Endodermal cell (in vitro differentiated cells): ENCODE measurements at places on chromosomes 12 and 14.
A peak's percentile ranks its signal among the peaks of the same experiment; 100 is the strongest.

- no peak overlapping the region for H3K4me3 ChIP-seq
- no peak overlapping the region for H3K27ac ChIP-seq
- no peaks in the 10 kb centered on the region for H3K27me3 ChIP-seq
Observed at GRCh38 chr14:31252865-31253264, 45.3 kb upstream of the HECTD1 start.

GRCh38 chr12:109716512-109717389, 3.1 kb downstream of the FAM222A start:
- H3K4me3 ChIP-seq: peak overlapping the region; percentile 79
- no peak for DNase-seq
- H3K4me1 ChIP-seq: peaks cover 24% of the 10 kb centered on the region

GRCh38 chr12:118238888-118239287, 103.0 kb downstream of the PEBP1 start:
- no peak for DNase-seq
- H3K4me3 ChIP-seq: no peak overlapping the region
- H3K27me3 ChIP-seq: no peaks in the 10 kb centered on the region

DNA sequence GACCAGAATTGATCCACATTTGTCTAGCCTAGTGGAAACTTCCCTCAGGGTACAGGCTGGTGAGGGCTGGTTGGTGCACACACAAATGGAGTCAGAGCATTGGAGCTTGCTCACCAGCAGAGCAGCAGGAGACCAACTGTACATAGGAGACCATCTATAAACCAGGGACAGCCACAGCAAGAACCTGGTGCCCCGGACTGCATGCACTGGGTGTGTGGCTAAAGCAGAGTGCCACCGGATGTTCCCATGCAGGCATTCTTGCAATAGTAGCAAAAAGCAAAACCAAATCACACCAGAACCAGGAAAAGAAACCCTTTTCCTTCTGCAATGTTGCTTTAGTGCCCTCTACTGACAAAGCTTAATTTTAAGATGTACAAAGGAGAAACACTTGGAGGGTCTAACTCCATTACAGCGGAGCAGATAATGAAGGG, 136.4 kb downstream of the MDGA2 start:
- no peaks in the 10 kb centered on the region for H3K36me3 ChIP-seq
- peak; percentile 71 for DNase-seq

DNA sequence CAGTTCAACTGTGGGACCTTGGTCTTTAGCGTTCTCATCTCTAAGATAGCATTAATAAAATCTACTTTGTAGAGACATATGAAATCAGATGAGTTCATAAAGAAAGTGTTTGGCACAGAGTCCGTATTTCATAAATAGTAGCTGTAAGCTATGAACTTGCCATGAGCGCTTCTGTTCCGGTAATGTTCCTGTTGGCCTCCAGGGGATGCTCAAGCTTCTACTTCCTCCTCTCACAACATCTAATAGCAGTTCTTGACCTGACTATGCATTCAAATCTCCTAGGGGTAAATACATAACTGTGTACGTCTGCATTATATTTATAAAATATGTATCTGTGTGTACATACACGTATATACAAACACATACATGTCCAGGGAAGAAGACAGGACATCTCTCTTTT, 288.2 kb upstream of the TMPO start:
- peak; percentile 68 for DNase-seq
- no peaks in the 10 kb centered on the region for H3K36me3 ChIP-seq
- H3K27ac ChIP-seq: no peak overlapping the region
- H3K27me3 ChIP-seq: no peaks in the 10 kb centered on the region
- H3K4me3 ChIP-seq: no peak overlapping the region

DNA sequence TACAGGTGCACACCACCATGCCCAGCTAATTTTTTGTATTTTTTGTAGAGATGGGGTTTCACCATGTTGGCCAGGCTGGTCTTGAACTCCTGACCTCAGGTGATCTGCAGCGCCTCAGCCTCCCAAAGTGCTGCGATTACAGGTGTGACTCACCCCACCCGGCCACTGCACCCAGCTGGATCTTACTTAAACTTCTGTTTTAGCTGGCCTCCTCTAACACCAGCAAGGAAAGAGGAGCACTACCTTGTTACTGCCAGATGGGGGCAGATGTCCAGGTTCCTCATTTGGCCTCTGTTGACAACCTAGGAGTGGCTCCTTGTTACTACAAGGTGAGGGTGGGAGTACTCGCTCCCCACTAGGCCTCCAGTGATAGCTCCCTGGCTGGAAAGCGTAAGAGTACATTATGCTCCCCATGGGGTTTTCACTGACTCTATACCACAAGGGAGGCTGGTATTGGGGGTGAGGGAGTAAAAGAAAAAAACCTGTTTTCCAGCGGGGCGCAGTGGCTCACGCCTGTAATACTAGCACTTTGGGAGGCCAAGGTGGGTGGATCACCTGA, 13.2 kb upstream of the ARF6 start:
- DNase-seq: peak; percentile 86
- no peaks in the 10 kb centered on the region for H3K4me1 ChIP-seq
- H3K4me3 ChIP-seq: no peak overlapping the region
- no peak overlapping the region for H3K27ac ChIP-seq
- no peaks in the 10 kb centered on the region for H3K27me3 ChIP-seq

- H3K4me3 ChIP-seq: no peak overlapping the region
- H3K27me3 ChIP-seq: no peaks in the 10 kb centered on the region
- DNase-seq: peak; percentile 99
- no peaks in the 10 kb centered on the region for H3K4me1 ChIP-seq
- H3K36me3 ChIP-seq: peaks cover 80% of the 10 kb centered on the region
- H3K27ac ChIP-seq: no peak overlapping the region
Observed at GRCh38 chr12:109910969-109911348, 10.9 kb downstream of the TCHP start.

GRCh38 chr14:53951243-53951626, 5.4 kb downstream of the BMP4 start:
- peaks cover 46% of the 10 kb centered on the region for H3K27me3 ChIP-seq
- H3K36me3 ChIP-seq: peaks cover 26% of the 10 kb centered on the region
- no peak for DNase-seq
- peak overlapping the region; percentile 85 for H3K4me3 ChIP-seq

GRCh38 chr14:34826661-34827060, 48.5 kb downstream of the BAZ1A start:
- no peak overlapping the region for H3K27ac ChIP-seq
- DNase-seq: no peak
- no peaks in the 10 kb centered on the region for H3K27me3 ChIP-seq
- H3K4me1 ChIP-seq: no peaks in the 10 kb centered on the region
- no peak overlapping the region for H3K4me3 ChIP-seq

DNA sequence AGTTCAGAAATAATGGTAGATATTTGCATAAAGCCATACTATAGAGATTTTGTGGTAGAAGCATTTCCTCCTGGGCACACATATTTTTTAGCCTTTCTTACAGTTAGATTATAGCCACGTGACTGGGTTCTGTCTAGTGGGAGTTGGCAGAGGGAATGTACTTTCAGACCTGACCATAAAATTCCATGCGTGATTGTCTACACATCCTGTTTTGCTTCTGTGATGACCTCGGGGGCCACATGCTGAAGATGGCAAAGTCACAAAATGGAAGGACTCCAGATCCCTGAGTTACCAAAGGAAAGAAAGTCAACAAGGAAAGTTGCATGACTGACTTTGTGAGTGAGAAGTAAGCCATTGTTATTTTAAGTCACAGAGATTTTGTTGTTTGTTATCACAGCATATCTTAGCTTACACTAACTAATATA, 14.6 kb upstream of the MIA2 start:
- no peak for DNase-seq
- H3K27ac ChIP-seq: no peak overlapping the region
- H3K4me3 ChIP-seq: no peak overlapping the region
- no peaks in the 10 kb centered on the region for H3K36me3 ChIP-seq
- no peaks in the 10 kb centered on the region for H3K27me3 ChIP-seq

- H3K4me3 ChIP-seq: no peak overlapping the region
- DNase-seq: no peak
- H3K27me3 ChIP-seq: no peaks in the 10 kb centered on the region
- H3K4me1 ChIP-seq: no peaks in the 10 kb centered on the region
- no peak overlapping the region for H3K27ac ChIP-seq
- H3K36me3 ChIP-seq: peaks cover 79% of the 10 kb centered on the region
Observed at GRCh38 chr12:100326208-100326607, 30.7 kb upstream of the SLC17A8 start.

DNA sequence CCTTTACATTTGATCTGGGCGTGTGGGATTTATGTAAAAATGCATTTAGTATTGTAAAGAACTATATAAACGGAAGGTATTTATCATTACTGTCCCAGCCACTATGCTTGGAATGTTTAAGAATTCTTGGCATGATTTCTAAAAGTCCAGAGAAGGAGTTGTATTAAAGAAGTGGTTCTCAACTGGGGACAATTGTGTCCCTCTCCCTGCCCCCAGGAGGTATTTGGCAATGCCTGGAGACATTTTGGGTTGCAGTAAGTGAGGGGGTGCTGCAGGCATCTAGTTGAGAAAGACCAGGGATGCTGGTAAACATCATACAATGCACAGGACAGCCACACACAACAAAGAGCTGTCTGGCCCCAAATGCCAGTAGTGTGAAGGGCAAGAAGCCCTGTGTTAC, 7.2 kb downstream of the SLC38A1 start:
- peaks cover 14% of the 10 kb centered on the region for H3K4me1 ChIP-seq
- DNase-seq: no peak
- no peak overlapping the region for H3K27ac ChIP-seq

DNA sequence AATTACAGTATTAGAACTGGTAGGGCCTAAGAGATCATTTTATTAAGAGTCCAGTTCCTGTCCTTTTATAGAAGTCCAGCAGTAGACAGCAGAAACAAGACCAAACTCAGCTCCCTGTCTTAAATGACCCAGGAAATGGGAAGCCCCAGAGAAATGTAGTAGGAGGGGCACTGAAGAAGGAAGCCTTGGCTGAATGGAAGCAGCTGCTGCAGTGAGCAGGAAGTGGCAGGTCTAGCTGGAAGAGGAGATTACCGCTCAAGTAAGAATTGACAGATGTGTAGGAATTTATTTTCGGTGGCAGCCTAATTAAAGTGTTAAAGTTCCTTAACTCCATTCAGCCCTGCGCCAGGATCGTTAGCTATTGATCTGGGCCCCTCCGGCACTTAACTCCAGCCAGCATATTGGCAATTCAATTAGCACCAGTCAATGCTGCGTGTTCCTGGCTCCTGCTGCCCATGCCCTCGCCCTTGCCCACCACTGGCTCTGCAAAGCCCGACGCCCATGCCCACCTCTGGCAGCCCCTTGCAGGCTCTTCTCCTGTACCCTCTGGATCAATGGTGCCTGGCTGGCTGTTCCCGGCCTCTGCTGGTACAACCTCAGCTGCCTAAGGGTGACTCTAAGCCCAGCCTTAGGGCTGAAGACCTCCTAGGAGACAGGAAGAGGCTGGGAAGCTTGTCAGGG, 21.1 kb downstream of the ZFHX2 start:
- H3K27ac ChIP-seq: no peak overlapping the region
- no peak overlapping the region for H3K4me3 ChIP-seq
- H3K27me3 ChIP-seq: no peaks in the 10 kb centered on the region
- no peaks in the 10 kb centered on the region for H3K4me1 ChIP-seq
- no peak for DNase-seq

DNA sequence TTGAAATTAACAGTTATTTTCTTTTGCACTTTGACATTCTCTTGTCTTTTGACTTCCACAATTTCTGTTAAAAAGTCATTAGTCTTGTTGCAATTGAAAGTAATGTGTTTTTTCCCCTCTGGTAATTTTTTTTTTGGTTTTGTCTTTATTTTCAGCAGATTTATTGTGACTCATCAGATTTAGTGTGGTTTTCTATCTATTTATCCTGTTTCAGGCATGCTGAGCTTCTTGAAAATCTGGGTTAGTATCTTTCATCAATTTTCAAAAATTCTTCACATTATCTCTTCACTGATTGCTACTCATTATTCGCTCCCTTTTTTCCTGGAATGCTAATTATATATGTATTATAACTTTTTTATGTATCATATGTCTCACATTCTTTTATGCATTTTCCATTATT, 15.3 kb upstream of the NTF3 start:
- DNase-seq: no peak
- no peaks in the 10 kb centered on the region for H3K4me1 ChIP-seq
- no peaks in the 10 kb centered on the region for H3K27me3 ChIP-seq
- H3K36me3 ChIP-seq: no peaks in the 10 kb centered on the region
- H3K27ac ChIP-seq: no peak overlapping the region

GRCh38 chr12:132450418-132451171, 39.4 kb upstream of the FBRSL1 start:
- no peaks in the 10 kb centered on the region for H3K27me3 ChIP-seq
- no peak for DNase-seq
- no peak overlapping the region for H3K27ac ChIP-seq
- H3K4me3 ChIP-seq: no peak overlapping the region
- H3K4me1 ChIP-seq: no peaks in the 10 kb centered on the region

DNA sequence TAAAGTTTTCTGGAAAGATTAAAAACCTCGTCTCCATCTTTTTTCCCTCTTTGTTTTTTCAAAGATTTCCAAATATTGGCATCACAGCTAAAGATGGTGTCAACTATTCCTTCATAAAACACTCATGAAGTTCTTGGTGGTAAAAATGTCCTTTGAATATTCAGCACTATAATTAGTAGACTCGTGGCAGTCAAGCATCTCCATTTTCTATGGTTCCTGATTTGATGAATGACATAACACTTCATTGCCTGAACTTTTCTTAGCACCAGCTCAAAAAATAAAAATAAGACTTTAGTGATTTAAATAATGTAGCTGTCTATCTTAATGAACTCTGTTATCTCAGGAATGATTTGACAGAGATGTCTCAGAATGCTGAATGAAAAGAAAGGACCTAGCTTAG, 19.7 kb downstream of the UBE2N start:
- no peaks in the 10 kb centered on the region for H3K27me3 ChIP-seq
- DNase-seq: no peak
- peaks cover 4% of the 10 kb centered on the region for H3K36me3 ChIP-seq
- H3K4me3 ChIP-seq: no peak overlapping the region
- H3K27ac ChIP-seq: no peak overlapping the region
- peaks cover 32% of the 10 kb centered on the region for H3K4me1 ChIP-seq

GRCh38 chr12:52528641-52529143, 8.5 kb upstream of the KRT5 start:
- H3K27ac ChIP-seq: no peak overlapping the region
- no peaks in the 10 kb centered on the region for H3K4me1 ChIP-seq
- no peak overlapping the region for H3K4me3 ChIP-seq

DNA sequence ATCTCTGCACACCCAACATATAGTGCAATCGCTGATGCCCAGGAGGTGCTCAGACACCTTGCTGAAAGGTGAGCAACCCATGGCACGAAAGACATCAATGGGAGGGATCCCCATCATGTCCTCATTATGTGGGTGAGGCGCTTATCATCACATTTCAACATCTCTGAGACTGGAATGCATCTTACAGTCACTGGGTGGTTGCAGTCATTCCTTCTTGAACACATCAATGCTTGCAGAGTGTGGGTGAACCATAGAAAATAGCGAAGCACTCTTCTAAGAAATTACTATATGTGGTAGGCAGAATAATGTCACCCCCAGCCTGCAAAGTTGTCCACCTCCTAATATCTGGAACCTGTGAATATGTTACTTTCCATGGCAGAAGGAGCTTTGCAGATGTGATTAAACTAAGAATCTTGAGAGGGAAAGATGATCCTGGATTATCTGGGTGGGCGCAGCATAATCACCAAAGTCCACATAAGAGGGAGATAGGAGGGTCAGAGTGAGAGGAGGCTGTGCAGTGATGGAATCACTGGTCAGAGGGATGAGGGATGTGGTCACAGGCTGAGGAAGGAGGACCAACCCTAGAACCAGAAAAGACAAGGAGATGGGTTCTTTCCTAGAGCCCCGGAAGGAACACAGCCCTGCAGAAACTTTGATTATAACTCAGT, 51.2 kb downstream of the GLRX5 start:
- no peaks in the 10 kb centered on the region for H3K27me3 ChIP-seq
- no peak for DNase-seq
- H3K4me1 ChIP-seq: no peaks in the 10 kb centered on the region
- no peaks in the 10 kb centered on the region for H3K36me3 ChIP-seq
- H3K27ac ChIP-seq: no peak overlapping the region
- H3K4me3 ChIP-seq: no peak overlapping the region

- no peak overlapping the region for H3K4me3 ChIP-seq
- no peaks in the 10 kb centered on the region for H3K36me3 ChIP-seq
- no peak for DNase-seq
Observed at GRCh38 chr14:89661392-89661791, 244.4 kb upstream of the FOXN3 start.
